ENCODE measurements at places on chromosomes 7 and 10.

DNA sequence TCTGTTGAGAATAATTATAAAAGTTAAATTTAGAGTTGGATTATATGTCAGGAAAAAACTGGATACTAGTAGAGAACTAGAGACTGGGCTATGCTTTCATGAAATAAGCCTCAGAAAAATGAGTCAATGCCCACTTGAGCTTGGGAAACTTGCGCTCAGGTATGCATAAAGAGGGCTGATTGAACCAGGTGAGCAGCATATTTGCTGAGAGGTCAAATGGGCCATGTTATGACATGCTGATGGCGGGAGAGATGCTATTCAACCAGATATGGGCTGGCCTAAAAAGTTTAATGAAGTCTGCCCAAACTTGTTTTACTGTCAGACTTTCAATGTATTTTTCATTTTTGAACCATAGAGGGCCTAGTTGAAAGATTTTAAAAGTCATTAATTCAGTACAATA, 837.6 kb upstream of the GHITM start:
- no peak for DNase-seq

GRCh38 chr10:32459051-32459698, 13.2 kb downstream of the CCDC7 start:
- DNase-seq, result no peak

GRCh38 chr7:144527051-144527471, 123.6 kb upstream of the NOBOX start:
- no peak for DNase-seq

GRCh38 chr7:50723173-50723572, 59.5 kb downstream of the GRB10 start:
- DNase-seq, result no peak

DNA sequence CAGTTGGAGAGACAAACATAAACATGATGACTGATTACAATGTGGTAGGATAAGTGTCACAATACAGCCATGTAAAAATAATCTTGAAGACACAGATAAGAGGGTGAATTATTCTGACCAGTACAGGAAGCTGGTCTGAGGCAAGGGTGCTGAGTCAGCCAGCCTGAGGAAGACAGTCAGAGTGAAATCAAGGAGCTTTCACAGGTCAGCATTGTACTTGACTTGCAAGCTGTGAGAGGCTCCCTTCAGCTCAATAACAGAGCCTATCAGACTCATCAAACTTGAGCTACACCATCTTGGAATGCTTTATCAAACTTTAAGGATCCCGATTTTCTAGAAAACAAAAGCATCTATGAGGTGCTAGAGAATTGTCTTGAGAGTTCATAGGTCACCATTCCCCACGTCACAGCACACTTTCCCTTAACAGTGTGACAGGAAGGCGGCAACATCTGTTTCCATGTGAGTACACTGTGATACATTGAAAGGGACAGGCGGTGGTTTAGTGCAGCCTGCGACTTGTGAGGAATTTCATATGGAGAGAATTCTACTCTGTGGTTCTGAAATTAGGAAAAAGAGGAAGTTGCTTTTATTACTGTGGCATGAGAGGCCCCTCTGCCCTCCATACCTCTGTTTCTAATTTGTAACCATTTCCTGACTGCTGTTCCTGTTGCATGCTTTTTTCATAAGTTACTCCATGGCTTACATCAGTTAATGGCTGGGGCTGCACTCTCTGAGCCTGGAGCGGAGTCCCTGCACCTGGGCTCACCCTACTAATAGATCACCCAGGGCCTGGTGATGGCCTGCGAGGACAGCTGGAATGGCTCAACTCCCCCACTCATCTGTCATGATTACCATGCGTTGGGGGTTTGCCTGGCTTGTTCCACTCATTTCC, 417.1 kb downstream of the SUGCT start:
- DNase-seq, result no peak

GRCh38 chr10:98257961-98258360, 10.0 kb downstream of the LOXL4 start:
- DNase-seq, result no peak

DNA sequence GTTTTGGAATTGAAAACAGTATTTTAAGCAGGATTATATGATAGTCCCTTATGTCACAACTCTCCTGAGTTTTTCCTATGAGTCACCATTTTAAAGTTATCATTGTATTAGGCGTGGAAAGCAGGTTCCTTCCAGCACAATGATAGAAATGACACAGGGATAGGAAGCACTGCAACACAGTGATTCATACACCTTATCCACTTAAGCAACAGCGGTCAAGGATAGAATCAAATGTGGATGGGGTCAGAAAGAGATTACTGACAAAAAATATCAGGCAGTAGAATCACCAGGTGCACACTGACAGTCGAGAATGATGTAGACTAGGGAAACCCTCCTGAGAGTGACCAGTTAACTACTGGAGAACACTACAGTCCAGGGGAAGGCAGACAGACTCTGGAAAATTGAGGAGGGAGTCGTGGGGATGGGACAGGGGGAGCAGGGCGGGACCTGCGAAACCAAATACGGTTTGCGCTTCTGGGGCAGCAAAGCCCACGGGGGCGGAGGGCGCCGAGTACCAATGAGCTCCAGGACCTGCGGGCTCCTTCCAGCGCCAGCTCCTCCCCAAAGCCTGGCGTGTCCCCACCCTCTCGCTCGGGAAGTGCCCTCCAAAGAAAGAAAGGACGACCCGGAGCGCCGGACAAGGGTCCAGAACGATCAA, 479 bp downstream of the PNPLA8 start:
- peak; percentile 80 for DNase-seq

- DNase-seq, result no peak
These were observed 5.8 kb upstream of the PRKAG2 start for GRCh38 chr7:151882734-151883133.

DNA sequence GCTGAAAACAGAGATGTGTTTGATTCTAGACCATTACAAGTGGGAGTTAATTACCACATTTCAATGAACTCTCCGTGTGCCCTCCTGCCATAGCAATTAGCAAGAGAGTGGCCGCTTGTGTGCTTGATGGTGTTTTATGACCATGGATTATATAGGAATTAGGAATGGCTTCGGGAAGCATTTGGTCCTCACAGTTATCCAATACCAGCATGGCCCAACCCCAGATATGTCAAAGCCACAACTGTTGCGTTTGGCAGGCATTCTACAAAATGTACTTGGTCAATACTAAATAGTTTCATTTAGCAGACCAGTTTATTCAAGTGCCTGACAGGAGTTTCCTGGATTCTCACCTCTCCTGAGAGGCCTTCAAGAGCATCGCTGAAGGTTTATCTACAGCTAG, 509.0 kb upstream of the GALNT17 start:
- no peak for DNase-seq

DNA sequence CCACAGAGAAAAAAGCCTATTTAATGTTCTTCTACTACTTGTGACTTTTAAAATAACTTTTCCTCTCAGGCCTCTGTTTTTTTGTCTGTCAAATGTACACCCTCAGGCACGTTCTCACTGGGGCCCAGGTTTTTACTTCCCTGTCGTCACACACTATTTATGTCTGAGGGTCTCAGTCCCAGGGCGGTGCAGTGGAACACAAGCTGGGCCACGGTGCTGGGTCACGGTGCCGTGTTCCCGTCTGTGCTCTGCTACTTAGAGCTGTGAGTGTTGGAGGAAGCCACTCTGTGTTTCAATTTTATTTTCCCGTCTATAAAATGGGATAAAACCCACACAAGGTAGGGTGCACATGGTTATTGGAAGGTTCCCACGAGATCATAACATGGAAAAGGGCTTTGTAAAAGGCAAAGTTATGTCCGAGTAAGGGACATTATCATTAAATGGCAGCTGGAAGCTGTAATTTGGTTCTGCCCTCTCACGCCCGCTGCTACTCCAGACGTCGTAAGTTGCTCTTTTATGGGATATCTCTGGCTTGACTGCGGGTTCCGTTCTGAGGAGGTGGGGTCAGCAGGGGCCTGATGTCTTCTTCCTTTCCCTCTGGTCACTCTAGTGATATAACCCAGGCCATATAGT, 25.2 kb downstream of the ZNF775 start:
- peak; percentile 14 for DNase-seq

GRCh38 chr7:44240376-44240775, 39.6 kb downstream of the YKT6 start:
- no peak for DNase-seq

DNA sequence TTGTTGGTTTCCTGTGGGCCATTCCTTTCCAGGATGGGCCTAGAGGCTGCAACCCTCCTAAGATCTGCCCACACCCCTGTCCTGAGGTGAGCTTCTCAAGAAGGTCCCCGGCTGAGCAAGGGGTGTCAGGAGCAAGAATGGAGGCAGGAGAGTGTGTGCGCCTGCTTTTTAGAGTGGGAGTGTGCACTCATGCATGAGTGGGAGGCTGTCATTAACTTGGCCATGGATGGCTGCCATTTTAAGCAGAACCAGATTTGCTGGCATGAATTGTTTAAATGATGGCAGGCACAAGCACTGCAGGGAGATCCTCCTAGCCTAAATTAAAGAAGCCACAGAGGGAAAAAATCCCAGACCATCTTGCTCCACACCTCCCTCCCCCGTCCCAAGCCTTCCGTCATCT, 2.9 kb upstream of the SGPL1 start:
- DNase-seq, result no peak

- DNase-seq, result no peak
These were observed 79.5 kb upstream of the FAM133B start for GRCh38 chr7:92669616-92670165.

DNA sequence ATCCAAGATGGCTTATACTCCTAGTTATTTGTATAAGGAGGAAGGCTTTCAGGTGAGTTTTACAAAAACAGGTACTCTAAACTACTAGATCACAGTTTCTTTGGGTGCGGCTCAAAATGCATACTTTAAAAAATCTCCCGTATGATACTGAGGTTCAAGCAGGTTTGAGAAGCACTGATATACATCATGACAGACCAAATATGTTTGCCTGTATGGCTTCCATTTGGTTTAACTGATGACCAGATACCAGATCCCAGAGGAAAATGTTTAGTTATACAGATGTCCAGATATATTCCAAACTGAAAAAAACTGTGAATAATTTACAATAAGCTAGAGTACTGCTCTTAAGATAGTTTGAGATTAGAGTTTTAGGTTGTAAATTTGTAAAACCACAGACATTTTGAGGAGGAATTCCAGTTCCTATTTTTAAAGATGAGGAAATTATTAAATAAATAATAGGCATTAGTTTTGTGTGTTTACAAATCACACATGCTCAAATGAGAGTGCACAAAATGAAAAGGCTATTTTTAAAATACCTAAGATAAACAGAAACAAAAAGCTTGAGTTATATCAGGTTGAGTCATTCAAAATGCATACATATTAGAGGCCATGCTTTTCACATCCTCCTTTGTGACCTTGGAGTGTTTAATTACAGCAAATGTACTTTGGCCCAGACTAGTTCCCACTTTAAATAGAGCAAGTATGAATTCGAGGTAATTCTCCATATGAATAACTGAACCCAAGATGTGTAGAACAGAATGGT, 60.5 kb downstream of the SEMA3C start:
- no peak for DNase-seq

DNA sequence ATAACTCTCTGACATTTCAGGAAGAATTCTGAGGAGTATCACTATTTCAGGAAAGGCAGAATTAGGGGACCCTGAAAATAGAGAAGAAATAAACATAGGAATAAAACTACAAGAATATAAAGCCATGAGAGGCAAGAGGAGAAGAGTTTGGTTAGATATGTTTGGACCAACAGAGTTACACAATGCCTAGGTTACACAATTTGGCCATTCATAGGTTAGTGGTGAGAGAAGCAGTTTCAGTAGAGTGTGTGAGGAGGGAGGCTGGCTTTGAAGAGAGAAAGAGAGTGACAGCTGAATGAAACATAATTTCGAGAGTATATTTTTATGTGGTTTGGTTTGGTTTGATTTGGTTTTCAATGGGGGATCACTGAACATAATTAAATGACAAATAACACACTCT, 783.2 kb upstream of the LRRN3 start:
- DNase-seq, result no peak

DNA sequence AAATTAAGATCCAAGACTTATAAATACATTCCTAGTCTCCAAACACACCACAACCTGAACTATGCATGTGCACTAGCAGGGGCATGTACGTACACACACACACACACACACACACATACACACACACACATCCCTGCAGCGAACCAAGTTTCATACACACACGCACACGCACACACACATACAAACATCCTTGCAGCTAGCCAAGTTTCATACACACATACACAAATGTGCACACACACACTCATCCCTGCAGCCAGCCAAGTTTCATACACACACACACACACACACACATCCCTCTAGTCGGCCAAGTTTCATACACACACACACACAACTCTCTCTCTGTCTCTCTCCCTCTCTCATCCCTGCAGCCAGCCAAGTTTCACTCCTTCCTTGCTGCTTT, 82.7 kb upstream of the WIPF3 start:
- no peak for DNase-seq

DNA sequence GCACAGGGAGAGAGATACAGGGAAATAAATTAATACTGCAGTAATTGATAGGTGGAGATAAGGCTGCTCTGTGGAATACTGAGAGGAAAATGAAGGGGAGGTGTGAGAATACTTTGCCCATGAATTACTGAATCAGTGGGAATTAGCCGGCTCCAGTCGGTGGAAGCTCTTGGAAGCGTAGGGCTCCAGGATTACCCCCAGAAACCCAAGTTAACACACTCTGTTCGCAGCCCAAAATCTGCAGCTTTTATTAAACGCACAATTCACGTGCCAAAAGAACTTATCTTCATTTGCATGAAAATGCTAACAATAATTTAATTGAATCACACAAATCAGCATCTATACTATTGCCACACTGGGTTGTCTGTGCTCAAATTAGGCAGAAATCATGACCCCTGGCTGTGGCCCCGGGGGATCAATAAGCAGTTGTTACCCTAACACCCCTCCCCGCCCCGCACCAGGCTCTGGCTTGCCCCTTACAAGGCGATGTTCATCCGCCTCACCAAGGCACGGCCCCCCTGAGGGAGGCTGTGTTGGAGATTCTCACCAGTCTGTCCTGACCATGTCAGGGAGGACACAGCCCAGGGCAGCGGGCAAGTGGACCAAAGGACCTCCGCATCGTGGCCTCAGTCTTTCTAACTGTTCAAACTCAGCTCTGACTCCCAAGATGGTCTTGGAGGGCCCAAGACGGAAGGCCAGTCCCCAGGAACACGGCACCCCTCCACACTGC, 48.4 kb upstream of the MGMT start:
- DNase-seq, result no peak

GRCh38 chr10:15738270-15738925, 18.7 kb upstream of the ITGA8 start:
- DNase-seq, result no peak

DNA sequence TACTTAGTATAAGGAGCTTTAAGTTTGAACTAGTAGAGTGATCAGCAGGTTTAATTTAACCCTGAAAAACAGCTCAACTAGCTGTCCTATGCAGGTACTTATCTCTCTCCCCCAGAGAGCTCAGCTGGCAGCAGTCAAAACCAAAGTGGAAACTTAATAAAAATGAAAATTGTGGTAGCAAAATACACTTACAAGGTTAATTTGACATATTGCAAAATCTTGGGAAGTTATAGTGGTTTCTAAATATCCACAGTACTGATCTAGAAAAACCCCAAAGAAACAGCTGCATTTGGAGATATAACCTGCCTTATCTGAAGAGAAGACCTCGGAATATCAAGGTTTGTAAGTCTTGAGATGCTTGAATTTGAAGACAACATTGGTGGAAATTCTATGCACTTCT, 269.2 kb downstream of the RNLS start:
- no peak for DNase-seq
